Stimulated activated CD8-positive, alpha-beta memory T cell treated with anti-CD3 and anti-CD28 coated beads, Interleukin-4, amount 100 ng/mL, for 24 hours (primary cell): ENCODE measurements at places on chromosomes 16 and 17.

DNA sequence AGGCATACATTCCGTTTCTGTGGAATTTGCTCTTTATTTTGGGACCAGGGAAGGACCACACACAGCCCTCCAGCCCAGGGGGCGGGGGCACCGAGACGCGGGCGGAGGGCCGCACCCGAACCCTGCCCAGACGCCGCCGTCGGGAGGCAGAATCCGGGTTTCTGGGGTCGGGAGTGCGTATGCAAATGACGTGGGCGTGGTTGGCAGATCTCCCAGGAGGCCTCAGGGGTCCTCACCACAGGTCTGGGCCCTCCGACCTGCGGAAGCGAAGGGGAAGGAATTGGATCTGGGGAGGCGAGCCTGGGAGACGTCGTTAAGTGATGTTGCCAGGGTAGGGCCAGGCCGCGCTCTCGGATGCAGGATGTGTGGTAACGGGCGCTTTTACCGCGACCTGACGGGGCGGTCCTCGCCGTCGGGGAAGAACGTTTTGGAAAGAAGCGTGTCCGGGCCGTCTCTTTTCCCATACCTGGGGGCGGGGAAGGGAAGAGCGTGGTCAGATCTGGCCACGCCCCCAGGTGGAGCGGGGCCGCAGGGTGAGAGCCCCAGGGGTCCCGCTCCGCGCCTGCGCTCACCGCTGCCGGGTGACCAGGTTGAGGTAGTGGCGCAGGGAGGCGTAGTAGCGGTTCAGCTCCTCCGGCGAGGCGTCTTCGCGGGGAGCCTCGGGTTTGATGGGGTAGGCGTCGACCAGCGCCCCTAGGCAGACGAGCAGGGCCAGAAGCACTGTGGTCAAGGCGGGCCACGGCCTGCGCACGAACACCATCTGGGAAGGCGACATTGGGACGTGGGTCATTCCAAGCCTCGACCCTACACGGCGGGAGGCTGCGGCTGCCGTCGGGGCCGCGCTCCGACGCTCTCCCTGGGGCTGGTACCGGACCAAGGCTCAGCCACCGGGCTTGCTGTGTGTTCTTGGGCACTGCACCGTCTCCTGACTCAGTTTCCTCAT, 745 bp downstream of the PYY start:
- DNase-seq: no peak

DNA sequence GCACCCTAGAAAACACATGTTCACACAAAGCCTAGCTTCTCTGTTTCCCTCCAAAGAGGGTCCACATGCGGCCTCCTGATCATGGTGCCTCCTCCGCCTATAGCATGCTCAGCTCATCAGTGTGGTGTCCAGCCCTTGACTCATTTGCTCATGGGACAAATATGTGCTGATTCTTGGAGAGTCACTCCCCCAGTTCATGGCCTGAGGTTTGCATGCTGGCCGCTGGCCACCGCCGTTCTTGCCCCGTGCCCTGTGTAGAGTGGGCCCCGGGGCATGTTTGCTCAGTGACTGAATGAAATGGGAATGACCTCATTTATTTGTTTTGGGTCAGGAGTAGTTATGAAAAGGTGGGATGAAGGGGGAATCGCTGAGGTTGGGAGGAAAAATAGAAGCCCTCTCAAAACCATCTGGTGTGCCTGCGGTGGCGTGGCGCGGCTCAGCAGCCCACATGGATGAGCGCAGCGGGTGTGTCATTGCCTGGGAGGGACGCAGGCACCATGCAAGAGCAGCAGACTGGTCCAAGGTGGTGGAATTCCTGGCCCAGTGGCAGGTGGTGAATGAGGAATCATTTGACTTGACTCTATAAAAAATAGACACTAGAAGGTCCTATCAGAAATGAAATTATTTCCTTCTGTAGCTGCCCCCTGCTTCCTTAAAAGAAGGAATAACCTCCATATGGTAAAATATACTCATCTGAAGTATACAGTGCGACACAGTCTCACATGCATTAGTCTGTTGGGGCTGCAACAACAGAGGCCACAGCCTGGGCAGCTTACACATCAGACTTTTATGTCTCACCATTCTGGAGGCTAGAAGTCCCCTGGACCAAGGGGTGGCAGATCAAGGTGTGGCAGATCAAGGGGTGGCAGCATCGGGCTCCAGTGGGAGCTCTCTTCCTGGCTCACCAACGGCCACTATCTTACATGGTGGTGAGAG, 31.7 kb downstream of the CRISPLD2 start:
- no peak for DNase-seq

- DNase-seq: no peak
Measured at GRCh38 chr16:73605309-73605708, 557.4 kb upstream of the ZFHX3 start.

DNA sequence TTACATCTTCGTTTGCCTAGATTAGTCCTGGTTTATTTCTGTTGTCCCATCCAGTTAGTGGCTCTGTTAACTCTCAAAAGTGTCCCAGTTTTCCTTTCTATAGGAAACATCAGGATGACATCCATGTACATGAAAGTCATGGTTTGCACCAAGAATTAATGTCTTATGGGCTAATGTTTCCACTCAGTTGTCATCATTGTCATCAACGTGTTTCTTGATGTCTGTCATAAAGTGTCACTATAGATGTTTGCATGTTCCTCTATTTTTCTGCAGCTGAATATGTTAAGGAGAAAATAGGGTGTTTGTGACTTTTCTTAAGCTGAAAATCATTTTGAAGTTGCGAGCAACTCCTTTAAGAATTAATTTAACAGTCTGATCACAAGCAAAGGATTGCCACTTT, 567.0 kb downstream of the TMEM114 start:
- DNase-seq: no peak

DNA sequence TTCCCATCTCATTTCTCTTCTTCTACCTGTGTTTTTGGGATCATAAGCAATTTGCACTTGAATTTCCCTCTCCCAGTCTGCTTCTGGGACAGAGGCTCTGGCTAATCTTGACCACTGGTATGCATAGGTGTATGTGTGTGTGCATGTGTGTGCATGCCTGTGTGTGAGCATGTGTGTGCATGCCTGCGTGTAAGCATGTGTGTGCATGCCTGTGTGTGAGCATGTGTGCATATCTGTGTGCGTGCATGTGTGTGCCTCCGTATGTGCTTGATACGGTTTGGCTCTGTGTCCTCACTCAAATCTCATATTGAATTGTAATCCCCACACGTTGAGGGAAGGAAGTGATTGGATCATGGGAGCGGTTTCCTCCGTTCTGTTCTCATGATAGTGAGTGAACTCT, 77.7 kb downstream of the HAPSTR1 start:
- DNase-seq: no peak

DNA sequence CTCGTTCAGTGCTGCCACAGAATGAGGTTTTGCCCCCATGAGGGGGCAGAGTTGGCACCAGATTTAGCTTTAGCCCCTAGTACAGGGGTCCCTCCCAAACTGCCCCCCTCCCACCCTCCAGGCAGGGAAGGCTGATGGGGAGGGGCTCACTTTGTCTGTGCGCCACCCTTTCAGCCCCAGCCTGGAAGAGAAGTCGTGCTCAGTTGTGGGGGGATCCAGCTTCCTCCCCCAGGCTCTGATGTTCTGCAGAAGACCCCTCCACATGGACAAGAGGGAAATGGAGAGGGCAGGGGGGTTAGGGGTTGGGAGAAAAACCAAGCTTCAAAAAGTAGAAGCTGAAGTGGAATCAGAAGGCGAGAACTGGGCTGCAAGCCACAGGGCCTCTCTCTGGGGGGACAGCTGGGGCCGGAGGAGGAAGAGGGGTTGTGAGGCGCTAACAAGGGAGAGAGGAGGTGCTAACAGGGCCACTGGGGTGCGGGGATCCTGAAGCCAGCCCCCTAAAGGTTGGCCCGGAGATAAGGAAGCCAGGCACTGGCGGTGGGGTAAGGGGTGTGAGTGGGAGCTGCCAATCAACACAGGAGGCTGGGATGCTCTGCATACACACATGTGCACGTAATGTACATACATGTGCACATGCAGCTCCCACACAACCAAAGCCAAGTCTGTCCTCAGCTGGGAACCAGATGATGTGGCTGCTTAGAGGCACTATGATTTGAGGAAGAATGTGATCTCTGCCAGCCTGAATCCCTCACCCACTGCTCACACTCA, 7.0 kb upstream of the TMEM92 start:
- DNase-seq: no peak

DNA sequence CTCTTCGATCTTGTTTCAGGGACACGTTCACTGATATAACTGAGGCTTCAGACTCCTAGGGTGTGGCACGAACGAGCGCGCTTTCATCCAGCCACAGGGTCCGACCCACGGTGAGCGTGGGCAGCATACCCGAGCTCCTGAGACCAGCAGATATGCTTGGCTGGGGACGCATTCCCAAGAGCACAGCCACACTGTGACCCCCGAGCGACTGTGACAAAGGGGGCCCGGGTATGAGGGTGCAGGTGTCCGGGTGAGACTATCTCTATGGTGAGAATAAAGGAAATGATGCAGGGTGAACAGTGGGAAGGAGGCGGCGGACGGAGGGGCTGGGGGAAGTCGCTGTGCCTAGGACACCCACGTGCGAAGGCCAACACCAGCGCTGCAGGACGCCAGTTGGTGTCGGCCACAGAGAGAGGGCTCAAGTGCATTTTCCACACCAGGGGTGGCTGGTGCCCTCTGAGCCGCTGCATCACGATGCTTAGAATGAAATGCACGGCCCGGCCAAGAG, 17.6 kb downstream of the RPH3AL start:
- DNase-seq: no peak

DNA sequence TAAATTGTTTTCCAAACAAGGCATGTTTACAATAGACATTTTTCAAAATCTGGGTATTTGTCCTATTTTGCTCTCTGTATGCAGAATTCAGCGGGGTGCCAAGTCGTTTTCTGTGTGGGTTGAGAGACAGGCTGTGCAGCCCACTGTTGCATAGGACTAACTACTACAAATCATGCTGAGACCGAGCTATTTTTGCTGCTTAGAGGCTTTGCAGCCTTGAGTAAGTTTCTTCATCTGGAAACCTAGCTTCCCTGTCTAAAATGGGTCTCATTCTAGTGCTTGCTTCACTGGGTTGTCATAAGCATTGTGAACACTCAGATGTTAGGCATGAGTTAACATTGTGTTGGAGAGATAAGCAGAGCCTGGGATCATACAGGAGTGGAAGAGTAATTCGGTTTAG, 1.3 kb downstream of the PRPSAP2 start:
- no peak for DNase-seq

DNA sequence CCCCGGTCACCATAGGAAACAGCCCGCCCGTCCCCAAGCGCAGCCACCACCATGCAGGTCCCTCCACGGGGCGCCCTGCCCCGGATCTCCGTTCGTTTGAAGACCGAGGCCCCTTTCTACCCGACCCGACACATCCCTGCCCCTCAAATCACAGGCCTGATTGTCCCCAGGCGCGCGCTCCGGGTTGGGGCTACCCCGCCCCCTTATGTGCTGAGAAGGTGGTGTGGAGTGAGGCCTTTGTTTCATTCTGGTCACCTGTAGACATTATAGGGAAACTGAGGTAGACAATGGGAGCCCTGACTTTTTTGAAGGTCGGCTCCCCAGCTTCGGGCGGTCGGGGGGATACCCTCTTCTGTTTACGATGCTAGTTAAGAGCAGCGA, 763 bp upstream of the ACTG1 start:
- no peak for DNase-seq

DNA sequence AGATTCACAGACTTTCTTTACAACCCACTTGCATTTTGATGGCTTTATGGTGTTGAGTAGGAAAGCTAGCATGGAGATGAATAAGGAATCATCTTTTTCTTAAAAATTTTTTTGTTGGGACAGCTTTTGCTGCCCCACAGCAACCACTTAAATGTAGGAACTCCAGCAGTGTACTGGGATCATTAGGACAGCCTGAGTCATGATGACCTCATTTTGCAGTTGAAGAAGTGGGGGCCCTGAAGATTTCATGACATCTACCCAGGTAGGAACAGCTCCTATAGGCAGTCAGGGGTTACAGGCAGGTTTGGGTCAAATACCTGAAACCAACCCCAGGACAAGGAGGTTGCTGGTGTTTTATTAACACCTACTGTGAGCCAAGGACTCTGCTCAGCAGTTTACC, 2.1 kb downstream of the METTL22 start:
- DNase-seq: no peak

DNA sequence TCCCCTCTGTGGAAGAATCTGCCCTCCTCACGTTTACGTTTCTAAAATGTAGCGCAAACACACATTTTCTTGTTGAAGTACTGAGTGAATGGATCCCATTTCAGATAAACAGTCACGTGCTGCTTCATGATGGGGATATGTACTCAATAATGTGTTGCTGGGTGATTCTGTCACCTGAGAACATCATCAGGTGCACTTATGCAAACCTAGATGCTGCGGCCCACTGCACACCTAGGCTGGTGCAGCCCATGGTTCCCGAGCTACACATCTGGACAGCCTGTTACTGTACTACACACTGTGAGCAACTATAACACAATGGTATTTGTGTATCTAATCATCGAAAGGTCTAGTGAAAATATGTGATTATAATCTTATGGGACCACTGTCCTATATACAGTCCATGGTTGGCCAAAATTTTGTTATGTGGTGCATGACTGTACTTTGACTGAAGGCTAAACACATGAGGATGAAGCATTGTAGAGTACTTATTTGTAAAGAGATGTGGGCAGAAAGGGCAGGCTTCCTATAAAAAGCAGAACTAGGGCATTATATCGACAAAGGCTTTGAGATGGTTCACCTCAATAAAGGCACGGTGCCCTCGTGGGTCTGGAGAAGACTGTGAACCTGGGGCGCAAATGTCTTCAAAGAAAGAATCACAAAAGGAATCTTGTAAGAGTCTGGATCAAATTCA, 26.3 kb downstream of the MARF1 start:
- no peak for DNase-seq

GRCh38 chr17:64580384-64581315, 73.9 kb downstream of the CEP95 start:
- DNase-seq: no peak

DNA sequence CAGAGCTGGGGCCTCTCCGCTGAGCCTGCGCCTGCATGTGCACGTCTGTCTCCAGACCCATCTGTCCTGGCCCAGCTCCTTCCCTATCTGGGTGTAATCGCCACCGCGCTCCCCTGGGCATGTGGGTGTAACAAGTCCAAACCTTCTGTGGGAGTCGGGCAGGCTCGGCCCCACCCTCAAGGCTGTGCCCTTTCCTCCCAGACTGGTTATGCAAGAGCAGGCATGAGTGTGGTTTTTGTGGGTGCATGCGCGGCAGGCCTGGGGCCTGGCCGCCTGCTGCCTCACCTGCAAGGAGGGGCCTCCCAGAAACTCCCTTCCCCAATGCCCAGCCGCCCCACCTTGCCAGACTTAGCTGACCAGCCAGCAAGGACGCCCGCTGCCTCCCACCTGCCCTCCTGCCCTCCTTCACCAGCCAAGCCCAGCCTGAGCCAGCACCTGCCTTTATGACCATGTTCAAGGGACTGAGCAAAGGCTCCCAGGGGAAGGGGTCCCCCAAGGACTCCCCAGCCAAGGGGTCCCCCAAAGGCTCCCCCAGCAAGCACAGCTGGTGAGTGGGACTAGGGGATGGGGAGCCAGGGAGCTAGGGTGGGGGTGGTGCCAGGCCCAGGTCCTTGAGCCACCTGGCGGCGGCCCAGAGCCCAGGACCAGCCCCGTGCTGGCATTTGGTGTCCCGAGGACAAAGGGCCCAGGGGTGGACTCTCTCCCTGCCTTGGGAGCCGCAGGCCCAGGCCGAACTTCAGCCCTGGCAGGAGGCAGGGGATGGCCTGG, at the start of gene EVPLL:
EVPLL (plus strand) TSS at position 342 of the 768 bp plus-strand sequence. CDS start 3,160 bp downstream, outside the sequence.
- DNase-seq: no peak

- DNase-seq: no peak
Measured at GRCh38 chr17:59365383-59365981, 34.0 kb downstream of the YPEL2 start.
